T-helper 2 cell treated with Interferon-gamma antibody and Interleukin-4, amounts not matched to agents 5 μg/mL and 100 μg/mL, for 36 hours (primary cell): ENCODE measurements at places on chromosomes 4 and X.
A peak's percentile ranks its signal among the peaks of the same experiment; 100 is the strongest.

- no peak overlapping the region for H3K27ac ChIP-seq
- H3K27me3 ChIP-seq = no peaks in the 10 kb centered on the region
Observed at GRCh38 chr4:158446106-158446505, 75.6 kb upstream of the RXFP1 start.

GRCh38 chr4:94574616-94575015, 122.9 kb downstream of the PDLIM5 start:
- no peak overlapping the region for H3K27ac ChIP-seq
- no peaks in the 10 kb centered on the region for H3K4me1 ChIP-seq
- H3K27me3 ChIP-seq = no peaks in the 10 kb centered on the region
- no peak overlapping the region for H3K4me3 ChIP-seq
- DNase-seq = no peak

GRCh38 chr4:152626790-152627189, 53.0 kb downstream of the TMEM154 start:
- H3K4me3 ChIP-seq = no peak overlapping the region
- no peaks in the 10 kb centered on the region for H3K27me3 ChIP-seq
- no peak for DNase-seq
- peaks cover 13% of the 10 kb centered on the region for H3K36me3 ChIP-seq

- no peak overlapping the region for H3K27ac ChIP-seq
Observed at GRCh38 chrX:23435108-23435507, 100.5 kb downstream of the PTCHD1 start.

DNA sequence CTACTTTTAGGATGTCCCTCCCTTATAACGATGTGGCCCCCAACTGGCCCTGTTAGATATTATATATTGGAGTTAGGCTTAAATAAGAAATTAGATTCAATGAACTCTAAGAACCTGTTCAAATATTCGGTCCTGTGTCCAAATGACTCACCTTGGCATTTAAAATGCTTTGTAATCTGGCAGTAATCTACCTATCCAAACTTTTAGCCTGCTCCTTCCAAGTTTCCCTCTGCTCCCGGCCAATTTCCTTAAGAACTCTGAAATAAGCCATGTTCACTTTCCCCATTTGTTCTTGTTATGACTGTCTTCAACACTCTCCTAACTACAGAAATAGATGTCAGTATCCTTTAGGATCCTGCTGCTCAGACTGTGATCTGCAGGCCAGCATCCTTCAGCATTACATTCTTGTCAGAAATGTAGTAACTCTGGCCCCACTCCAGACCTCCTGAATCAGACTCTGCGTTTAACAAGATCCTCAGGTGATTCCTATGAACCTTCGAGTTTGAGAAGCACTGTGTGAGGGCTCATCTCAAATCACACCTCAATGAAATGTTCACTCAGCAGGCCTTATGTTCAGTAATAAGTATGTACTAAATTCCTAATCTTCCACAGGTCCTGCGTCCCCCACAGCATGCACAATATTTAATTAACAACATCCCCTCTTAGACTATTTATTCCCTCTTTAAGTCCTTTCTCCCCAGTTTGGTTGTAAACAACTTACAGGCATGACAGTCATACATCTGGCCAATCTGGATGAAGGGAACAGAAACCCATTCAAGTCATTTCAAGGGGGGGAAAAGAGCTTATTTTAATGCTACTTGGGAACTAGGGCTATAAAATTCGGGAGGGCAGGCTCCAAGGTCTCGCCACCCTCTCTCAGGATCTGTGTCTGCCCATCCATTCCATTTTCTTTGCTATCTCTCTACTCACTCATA, 3.0 kb downstream of the ATP8A1 start:
- H3K27me3 ChIP-seq = no peaks in the 10 kb centered on the region
- DNase-seq = no peak
- peak overlapping the region; percentile 93 for H3K27ac ChIP-seq
- peaks cover 25% of the 10 kb centered on the region for H3K36me3 ChIP-seq
- H3K4me1 ChIP-seq = peaks cover 33% of the 10 kb centered on the region

- no peak overlapping the region for H3K27ac ChIP-seq
- no peak for DNase-seq
- H3K4me3 ChIP-seq = no peak overlapping the region
- no peaks in the 10 kb centered on the region for H3K27me3 ChIP-seq
- H3K36me3 ChIP-seq = no peaks in the 10 kb centered on the region
Observed at GRCh38 chr4:127140306-127140705, 492.5 kb upstream of the INTU start.

DNA sequence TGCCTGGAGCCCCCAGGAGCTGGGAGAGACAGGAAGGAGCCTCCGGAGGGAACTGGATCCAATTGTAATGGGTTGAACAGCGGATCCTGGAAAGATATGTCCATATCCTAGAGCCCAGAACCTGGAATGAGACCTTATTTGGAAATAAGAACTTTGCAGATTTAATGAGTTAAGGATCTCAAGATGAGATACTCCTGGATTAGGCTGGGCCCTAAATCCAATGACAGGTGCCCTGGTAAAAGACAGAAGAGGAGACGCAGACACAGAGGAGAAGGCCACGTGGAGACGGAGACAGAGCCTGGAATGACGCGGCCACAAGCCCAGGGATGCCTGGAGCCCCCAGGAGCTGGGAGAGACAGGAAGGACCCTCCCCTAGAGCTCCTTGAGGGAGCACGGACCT, 34.1 kb downstream of the P2RY8 start:
- peaks cover 26% of the 10 kb centered on the region for H3K4me1 ChIP-seq
- no peak for DNase-seq
- H3K27ac ChIP-seq = peak overlapping the region; percentile 42
- H3K4me3 ChIP-seq = no peak overlapping the region

DNA sequence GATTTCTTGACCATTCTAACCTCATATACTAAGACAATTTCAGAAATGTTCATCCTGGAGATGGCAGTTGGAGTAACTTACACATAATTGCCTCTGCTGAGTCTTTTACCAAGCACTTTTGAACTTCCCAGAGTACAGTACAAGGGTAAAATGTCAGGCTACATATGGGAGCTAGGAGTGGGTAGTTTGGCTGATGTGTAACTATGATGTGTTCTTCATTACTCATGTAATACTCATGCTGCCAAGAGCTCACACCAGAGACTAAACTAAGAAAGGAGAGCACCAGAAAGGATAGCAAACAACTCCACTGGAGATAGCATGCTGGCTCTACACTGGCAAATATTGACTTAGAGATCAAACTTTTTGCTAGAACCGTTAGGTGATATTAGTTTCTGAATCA, 194.0 kb downstream of the PDGFRA start:
- H3K4me1 ChIP-seq = no peaks in the 10 kb centered on the region
- no peaks in the 10 kb centered on the region for H3K27me3 ChIP-seq
- no peak overlapping the region for H3K27ac ChIP-seq
- no peaks in the 10 kb centered on the region for H3K36me3 ChIP-seq
- no peak overlapping the region for H3K4me3 ChIP-seq

GRCh38 chr4:101205916-101206315, 141.4 kb downstream of the PPP3CA start:
- peaks cover 29% of the 10 kb centered on the region for H3K4me1 ChIP-seq
- peaks cover 2% of the 10 kb centered on the region for H3K36me3 ChIP-seq
- peak; percentile 61 for DNase-seq
- peak overlapping the region; percentile 55 for H3K27ac ChIP-seq
- peaks cover 3% of the 10 kb centered on the region for H3K27me3 ChIP-seq
- peak overlapping the region; percentile 66 for H3K4me3 ChIP-seq

GRCh38 chr4:102169345-102169744, 175.9 kb downstream of the SLC39A8 start:
- no peaks in the 10 kb centered on the region for H3K4me1 ChIP-seq
- no peak for DNase-seq
- H3K36me3 ChIP-seq = no peaks in the 10 kb centered on the region
- H3K4me3 ChIP-seq = no peak overlapping the region
- no peaks in the 10 kb centered on the region for H3K27me3 ChIP-seq

DNA sequence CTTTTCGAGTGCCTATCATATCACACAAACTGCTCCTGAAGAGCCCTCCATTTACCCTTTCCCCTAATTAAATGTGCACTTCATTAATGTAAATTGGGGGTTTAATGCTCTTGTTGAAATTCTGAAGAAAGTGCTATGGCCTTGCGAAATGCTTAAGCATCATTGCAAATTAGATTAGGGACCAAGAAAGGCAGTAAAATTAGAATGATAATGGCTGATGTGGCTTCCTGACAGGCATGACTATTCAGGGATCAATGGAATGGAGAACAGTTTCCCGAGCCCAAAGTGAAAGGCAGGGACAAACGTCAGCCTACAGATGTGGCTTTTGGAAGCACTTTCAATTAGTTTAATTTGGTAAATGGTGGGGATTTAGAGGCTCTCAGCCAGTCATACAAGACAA, 120.1 kb downstream of the NKX6-1 start:
- no peaks in the 10 kb centered on the region for H3K36me3 ChIP-seq
- H3K4me1 ChIP-seq = no peaks in the 10 kb centered on the region
- H3K27me3 ChIP-seq = peaks cover 5% of the 10 kb centered on the region
- H3K27ac ChIP-seq = no peak overlapping the region
- DNase-seq = no peak
- H3K4me3 ChIP-seq = no peak overlapping the region

GRCh38 chrX:71251466-71251973, 2.4 kb downstream of the ZMYM3 start:
- H3K36me3 ChIP-seq = peaks cover 14% of the 10 kb centered on the region
- no peaks in the 10 kb centered on the region for H3K27me3 ChIP-seq
- peak overlapping the region; percentile 21 for H3K27ac ChIP-seq
- peak overlapping the region; percentile 84 for H3K4me3 ChIP-seq
- DNase-seq = peak; percentile 14

- no peak overlapping the region for H3K27ac ChIP-seq
- DNase-seq = no peak
- H3K27me3 ChIP-seq = no peaks in the 10 kb centered on the region
- H3K4me3 ChIP-seq = no peak overlapping the region
- H3K36me3 ChIP-seq = no peaks in the 10 kb centered on the region
Observed at GRCh38 chr4:73311428-73311827, 52.8 kb upstream of the ANKRD17 start.

- DNase-seq = no peak
- peaks cover 11% of the 10 kb centered on the region for H3K27me3 ChIP-seq
- H3K4me3 ChIP-seq = no peak overlapping the region
- H3K27ac ChIP-seq = no peak overlapping the region
- no peaks in the 10 kb centered on the region for H3K4me1 ChIP-seq
Observed at GRCh38 chr4:185599553-185600243, 64.4 kb upstream of the PDLIM3 start.

DNA sequence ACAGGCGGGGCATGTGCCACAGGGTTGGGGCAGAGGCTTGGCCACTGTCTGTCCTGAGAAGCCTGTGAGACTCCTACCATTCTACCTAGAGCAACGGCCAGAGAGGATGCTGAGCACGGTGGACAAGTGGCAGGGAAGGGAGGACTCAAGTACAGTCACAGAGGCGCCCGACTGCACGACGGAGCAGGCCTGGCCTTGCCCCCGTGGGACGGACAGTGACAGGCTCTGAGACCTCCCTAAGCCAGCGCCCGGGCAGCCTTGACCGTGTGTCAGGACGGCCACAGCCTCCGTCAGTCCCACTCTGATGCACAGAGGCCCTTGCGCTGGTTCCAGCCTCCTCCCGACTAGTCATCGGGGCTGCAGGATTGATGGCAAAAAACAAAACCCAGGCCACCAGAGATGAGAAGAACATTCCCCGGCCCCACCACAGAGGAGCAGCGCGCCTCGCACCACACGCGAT, 36.7 kb upstream of the MXD4 start:
- peaks cover 2% of the 10 kb centered on the region for H3K36me3 ChIP-seq
- H3K27me3 ChIP-seq = peaks cover 5% of the 10 kb centered on the region
- peaks cover 4% of the 10 kb centered on the region for H3K4me1 ChIP-seq
- DNase-seq = no peak
- H3K27ac ChIP-seq = no peak overlapping the region

- H3K27me3 ChIP-seq = no peaks in the 10 kb centered on the region
- H3K36me3 ChIP-seq = no peaks in the 10 kb centered on the region
- H3K27ac ChIP-seq = no peak overlapping the region
- H3K4me1 ChIP-seq = no peaks in the 10 kb centered on the region
- no peak overlapping the region for H3K4me3 ChIP-seq
- DNase-seq = no peak
Observed at GRCh38 chrX:31190221-31190975, 118.6 kb upstream of the FTHL17 start.

GRCh38 chr4:80101071-80101791, 28.2 kb upstream of the ANTXR2 start:
- H3K36me3 ChIP-seq = no peaks in the 10 kb centered on the region
- DNase-seq = no peak
- H3K4me1 ChIP-seq = no peaks in the 10 kb centered on the region
- H3K27ac ChIP-seq = no peak overlapping the region
- H3K27me3 ChIP-seq = peaks cover 37% of the 10 kb centered on the region

- no peaks in the 10 kb centered on the region for H3K4me1 ChIP-seq
- DNase-seq = no peak
- H3K27me3 ChIP-seq = no peaks in the 10 kb centered on the region
Observed at GRCh38 chr4:111530446-111530845, 614.8 kb upstream of the FAM241A start.
